ENCODE measurements at places on chromosomes 12 and 14.

GRCh38 chr12:123813349-123813748 lies 51.2 kb downstream of the DNAH10 start:
- no peak for DNase-seq

DNA sequence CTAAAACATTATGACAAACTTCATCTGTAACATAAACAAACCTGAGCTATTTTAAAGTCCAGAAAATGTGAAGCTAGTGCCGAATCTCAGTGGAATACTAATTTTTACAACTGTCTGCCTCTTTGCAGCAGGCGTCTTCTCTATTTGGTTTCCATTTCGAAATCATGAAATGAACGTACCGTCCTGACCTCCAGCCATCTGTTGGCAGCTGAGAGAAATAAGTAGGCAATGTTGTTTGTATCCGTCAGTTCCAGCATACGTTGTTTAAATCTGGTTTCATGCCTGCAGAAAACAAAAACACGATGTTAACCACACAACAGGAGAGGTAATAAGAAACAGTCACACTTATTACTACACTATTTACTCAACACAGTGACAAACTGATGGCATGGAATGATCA lies 54.3 kb upstream of the KCNJ8 start:
- DNase-seq = no peak

- DNase-seq = no peak
Observed at GRCh38 chr12:93434256-93434865, 7.4 kb downstream of the UBE2N start.

DNA sequence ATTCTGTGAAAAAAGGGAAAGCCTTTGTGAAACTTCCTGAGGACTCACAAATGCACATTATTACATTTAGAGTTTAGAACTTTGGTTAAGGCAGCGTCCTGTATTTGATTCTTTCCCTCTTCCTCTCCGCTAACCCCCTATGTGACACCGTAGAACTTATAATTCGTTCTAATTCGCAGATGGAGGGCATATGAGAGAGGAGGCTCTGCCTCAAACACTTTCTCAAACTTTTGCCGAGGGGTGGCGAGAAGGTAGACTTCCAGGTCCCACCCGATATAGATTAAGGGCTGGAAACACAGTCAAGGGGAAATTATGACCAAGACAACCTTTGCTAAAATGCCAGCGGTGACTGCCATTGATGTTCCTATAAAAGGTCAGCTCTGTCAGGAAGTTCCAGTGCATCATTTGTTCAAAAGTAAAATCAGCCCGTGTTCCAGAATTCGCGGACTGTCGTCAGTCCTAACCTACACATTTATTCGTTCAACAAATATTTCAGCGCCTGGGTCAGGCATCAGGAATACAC lies 904 bp upstream of the PAPOLA start:
- no peak for DNase-seq

DNA sequence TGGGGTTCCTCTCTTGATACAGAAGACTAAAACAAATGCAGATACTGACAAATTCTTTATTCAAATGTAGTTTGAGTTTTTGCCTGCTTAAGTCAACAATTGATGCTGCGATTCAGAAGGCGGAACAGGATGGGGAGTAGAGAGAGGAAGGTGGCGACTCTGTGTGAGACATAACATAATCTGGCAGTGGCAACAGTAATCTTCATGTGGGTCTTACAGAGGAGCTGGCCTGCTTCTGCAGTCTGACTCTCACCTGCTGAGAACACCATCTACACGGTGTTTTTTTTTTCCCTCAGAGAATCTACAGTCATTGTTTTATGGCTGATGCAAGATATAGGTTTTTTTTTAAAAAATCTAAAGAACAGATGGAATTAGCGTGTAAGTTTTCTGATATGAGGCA lies 10.1 kb downstream of the CCDC92 start:
- no peak for DNase-seq

GRCh38 chr14:41839661-41840060 lies 233.0 kb downstream of the LRFN5 start:
- DNase-seq = no peak

- DNase-seq = no peak
Observed at GRCh38 chr12:125685915-125686314, 620.7 kb downstream of the AACS start.

DNA sequence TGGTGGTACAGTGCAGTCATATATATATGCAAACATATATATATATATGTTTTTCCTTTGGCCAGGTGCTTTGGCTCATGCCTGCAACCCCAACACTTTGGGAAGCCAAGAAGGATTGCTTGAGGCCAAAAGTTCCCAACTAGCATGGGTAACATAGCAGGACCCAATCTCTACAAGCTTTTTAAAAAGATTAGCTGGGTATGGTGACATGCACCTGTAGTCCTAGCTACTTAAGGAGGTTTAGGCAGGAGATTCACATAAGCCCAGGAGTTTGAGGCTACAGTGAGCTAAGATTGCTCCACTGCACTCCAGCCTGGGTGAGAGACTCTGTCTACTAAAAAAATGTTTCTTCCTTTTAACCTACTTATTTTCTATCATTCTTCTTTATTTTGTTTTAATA lies 10.2 kb downstream of the PZP start:
- DNase-seq = no peak

- no peak for DNase-seq
Observed at GRCh38 chr14:24693983-24694382, 60.0 kb upstream of the GZMB start.

DNA sequence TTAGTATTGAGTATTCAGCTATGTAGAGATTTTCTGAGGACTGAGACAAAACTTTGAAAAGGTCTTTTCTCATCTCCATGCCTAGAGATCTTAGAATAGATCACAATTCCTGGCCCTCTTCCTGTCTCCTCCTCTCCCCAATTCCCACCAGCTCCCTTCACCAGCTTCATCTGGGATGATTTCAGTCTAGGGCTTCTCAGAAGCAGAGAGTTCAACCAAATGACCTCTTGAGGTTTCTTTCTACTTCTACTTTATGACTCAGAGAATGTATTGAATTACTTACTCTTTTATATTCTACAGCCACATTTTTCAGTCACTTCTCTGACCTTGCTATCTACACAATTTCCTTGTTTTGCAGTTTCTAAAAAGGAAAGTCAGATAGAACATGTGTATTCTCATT lies 19.4 kb upstream of the SNX6 start:
- no peak for DNase-seq

- peak; percentile 30 for DNase-seq
Observed at GRCh38 chr14:89616852-89617341, 199.9 kb upstream of the FOXN3 start.

DNA sequence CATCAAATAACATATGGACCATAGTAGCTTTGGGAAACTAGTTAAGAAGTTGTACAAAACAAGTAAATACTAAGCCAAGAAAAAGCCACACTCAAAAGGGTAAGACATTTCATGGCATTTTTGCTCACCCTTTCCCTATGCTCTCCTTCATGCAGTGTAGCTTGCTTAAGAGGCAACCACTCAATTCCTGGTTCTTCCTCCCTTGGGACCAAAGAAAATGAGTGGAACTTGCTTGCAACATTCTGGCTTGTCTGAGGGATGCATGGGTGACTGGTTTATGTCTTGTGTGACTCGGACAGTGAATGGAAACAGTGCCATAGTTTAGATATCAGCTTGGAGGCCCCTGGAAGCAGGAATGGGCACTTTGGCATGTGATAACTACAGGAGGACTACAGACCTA lies 252.0 kb upstream of the ARID2 start:
- no peak for DNase-seq

GRCh38 chr12:128891856-128892255 lies 38.6 kb downstream of the GLT1D1 start:
- DNase-seq = no peak

DNA sequence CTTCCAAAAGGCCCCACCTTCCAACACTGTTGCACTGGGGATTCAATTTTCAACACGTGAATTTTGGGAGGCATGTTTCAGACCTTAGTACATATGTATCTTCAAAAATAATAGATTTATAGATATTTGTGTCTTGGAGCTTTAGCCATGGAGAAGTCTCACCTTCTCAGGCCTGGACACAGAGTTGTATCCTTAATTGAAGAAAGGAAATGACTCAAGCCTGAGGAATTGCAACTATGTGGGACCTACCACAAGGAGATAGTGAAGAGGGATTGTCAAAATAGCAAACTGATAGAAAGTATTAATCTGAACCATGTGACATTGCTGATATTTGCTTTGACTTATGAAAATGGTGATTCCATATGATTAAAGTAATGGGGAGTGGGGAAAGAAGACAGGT lies 89.8 kb downstream of the ACSS3 start:
- no peak for DNase-seq

DNA sequence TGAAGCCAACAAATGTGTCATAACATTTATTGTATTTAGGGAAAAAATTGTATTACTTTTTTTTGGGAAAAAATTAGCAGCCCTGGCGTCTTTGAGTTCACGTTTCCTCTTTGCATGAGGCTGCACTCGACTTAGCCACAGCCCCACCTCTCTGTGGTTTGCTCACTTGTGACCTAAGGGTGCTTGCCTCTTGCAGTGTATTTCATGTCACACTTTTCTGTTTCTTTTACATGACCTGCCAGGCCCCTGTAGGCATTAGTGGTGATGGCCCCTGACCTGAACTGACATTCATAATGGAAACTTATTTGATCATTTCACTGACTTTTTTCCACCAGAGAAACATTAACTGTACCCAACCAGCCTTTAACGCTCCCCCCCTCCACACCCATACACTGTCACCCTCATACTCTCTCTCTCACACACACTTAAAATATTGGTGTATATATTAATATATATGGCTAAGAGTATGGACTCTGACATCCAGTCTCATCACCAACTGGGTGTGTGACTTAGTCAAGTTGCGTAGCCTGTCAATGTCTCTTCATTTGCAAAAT lies 122.9 kb downstream of the PRKCH start:
- no peak for DNase-seq

DNA sequence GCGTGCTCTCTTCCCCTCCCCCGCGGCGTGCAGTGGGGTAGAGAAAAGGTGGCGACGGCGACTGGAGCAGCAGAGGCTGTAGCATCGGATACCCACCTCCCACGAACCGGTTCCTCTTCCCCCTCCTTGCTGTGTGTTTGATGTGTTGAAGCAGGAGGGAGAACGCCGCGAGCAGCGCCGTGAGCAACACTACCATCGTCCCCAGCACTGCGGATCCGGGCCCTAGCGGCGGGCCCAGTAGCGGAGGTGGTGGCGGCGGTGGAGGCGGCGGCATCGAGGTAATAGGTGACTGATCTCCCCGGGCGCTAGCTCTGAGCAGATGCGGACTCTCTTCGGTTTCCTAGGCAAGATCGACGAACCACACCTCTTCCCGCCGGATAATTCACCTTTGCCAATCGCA lies 132.9 kb upstream of the AEBP2 start:
- DNase-seq = no peak

DNA sequence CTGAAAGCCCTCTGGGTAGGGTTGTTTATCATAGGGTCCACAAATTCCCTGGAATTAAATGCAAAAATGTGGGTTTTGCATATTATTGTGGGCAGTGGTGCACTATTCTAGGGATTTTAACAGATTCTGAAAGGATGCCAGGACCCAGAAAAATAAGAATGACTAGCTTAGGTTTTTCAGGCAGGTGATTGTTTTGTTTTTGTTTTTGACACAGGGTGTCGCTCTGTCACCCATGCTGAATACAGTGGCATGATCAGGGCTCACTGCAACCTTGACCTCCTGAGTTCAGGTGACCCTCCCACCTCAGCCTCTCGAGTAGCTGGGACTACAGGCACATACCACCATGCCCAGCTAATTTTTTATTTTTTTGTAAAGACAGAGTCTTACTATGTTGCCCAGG lies 19.2 kb downstream of the GALNT6 start:
- no peak for DNase-seq

DNA sequence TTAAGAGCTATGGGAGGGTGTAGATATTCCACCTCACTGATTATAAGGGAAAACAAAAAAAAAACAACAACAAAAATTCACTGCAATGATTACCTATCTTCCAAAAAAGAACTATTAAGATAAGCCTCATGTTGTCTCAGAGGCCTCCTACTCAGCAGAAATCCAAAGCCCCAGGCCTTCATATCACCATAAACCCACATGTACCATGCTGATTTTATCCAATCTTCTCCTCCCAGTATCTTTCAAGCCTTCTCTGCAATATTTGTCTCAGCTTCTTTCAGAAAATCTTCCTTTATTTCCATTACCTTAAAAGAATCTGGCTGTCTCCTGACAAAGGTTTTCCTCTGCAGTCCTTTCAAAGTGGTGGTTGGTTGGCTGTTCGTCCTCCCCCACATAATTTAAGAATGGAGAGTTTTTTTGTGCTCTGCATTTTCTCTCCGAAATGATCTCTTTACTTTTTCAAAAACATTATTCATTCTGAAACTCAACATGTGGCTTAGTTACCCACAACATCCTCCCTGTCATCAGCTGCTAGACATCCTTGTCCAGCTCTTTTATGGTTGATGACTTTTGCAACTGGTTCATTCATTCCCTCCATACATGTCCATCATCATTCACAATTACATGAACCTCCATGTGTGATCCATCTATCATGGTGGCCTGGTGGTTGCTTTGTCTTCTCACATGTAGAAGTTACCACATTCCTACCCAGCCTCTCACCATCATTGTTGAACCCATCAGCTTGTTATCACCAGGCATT lies 2.9 kb upstream of the EPYC start:
- no peak for DNase-seq

DNA sequence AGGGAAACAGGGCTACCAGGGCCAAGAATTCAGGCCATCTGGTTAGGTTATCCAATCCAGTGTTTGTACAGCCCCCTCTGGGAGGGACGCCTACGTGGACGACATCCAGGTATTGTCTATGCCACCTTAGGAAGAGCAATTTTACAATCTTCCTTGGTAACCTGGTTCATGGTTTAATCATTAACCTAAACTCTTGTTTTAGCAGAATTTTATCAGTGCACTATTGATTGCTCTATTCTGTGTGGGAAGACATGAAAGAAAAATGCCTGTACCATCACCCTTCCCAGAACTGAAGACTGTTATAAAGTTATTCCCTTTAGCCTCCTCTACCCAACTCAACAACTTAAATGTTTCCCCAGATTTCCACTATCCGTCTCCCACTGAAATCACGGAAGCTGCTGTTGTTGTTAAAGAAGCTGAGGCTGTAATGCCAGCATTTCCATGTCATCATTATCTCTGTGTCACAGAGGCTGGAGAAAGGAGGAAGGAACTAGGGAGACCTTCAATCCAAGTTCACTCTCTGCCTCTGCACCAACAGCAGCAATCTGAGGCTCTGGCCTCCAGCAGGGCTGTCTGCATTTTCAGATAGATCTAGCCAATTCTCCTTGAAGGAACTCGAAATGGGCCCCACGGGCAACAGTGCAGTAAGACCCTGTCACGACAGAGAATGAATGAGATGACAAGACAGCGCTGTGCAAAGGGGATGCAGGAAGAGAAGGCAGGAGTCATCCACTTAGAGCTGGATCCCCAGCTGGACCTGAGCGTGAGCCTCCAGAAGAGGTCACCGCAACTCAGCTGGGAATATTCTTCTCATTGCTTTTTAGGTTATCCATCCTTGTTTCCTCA lies 183.4 kb upstream of the GZMB start:
- DNase-seq = peak; percentile 50

DNA sequence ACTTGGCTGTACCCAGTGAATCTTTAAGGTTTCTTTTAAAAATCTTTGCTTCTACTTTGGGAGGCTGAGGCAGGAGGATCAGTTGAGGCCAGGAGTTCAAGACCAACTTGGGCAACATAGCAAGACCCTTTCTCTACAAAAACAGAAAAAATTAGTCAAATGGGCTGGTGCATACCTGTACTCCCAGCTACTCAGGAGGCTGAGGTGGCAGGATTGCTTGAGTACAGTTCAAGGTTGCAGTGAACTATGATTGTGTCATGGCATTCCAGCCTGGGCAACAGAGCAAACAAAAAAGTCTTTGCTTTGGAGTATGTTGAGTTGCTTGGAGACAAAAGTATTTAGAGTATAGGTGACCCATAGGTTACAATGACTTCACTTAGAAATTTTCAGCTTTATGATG lies 6.2 kb upstream of the DDX55 start:
- DNase-seq = no peak

- no peak for DNase-seq
Observed at GRCh38 chr12:68245180-68246021, 8.0 kb downstream of the IL22 start.
